ENCODE measurements at places on chromosomes 7 and 10.
A peak's percentile ranks its signal among the peaks of the same experiment; 100 is the strongest.

- DNase-seq: no peak
These were observed 23.2 kb downstream of the PTEN start for GRCh38 chr10:87886635-87887034.

GRCh38 chr7:13604178-13604577, 385.3 kb downstream of the ETV1 start:
- no peak for DNase-seq

- no peak for DNase-seq
These were observed 5.8 kb upstream of the PPP3CB start for GRCh38 chr10:73501651-73502050.

DNA sequence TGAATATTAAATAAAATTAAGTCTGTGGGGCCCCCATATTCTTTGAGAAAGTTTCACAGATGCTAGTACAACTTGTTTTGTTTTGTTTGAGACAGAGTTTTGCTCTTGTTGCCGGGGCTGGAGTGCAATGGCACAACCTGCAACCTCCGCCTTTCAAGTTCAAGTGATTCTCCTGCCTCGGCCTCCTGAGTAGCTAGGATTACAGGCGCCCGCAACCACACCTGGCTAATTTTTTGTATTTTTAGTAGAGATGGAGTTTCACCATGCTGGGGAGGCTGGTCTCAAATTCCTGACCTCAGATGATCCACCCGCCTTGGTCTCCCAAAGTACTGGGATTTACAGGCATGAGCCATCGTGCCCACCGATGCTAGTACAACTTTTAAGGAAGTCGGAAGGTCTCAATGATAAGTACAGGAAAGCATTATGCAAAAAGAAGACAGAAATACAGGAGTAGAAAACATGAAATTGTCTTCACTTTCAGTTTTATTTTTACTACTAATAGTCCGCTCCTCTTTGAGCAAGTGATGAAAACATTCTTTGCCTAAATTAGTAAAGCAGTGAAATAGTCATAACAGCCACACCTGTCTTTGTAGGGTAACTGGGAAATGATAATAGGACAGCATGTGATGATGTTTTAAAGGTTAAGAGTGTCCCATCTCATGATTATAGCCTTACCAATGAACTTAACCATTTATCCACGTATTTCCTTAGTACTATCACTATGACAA, 147.5 kb downstream of the SEMA3D start:
- DNase-seq: no peak

DNA sequence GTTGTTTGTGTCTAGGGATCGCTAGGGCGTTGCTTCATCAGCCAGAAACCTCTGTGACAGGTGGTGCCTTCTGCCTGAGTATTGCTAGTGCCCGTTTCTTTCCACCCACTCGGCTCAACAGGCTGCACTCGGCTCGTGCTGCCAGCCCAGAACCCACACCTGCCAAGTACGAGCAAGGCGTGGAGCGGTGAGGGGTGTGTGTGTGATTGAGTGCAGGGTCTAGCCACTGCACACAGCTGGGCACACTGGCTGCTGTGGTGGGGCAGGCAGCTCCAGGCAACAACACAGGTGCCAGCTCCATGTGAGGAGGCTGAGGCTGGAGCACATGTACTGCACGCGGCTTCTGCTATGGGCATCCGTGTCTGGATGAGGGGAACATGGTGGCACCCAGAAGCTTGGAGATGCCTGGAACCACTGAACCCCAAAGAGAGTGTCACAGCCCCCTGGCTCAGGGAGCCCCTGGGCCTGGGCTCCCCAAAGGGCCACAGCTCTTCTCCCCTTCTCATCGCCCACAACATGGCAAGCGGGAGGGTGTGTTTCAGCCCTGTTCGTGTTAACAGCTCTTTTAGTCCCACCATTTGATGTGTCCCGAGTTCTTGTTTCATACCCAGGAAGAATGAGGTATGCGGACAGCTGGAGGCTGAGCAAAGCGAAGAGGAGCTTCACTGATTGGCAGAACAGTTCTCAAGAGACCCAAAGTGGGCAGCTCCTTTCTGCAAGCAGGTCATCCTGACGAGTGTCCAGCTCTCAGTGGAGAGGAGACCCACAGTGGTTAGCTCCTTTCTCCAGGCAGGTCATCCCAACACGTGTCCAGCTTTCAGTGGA, 78.1 kb downstream of the HDAC9 start:
- DNase-seq: no peak

- DNase-seq: no peak
These were observed 167.4 kb upstream of the SVIL start for GRCh38 chr10:29802171-29802570.

- no peak for DNase-seq
These were observed 209.7 kb downstream of the SKIDA1 start for GRCh38 chr10:21315645-21316220.

DNA sequence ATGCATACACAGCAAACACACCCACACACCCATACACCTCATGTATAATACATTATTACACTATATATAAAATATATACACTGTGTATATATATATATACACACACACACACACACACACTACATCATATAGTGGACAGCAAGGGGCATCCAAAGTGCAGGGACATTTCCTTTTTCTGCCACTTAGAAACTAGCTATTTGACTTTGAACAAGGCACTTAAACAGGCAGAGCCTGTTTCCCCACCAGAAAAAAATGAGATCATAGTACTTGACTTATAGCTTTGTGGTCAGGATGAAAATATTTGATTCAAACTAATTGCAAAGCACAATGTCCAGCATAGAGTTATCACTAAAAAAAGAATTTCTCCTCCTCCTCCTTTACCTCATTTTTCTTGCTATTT, 254.3 kb upstream of the NPVF start:
- DNase-seq: no peak

DNA sequence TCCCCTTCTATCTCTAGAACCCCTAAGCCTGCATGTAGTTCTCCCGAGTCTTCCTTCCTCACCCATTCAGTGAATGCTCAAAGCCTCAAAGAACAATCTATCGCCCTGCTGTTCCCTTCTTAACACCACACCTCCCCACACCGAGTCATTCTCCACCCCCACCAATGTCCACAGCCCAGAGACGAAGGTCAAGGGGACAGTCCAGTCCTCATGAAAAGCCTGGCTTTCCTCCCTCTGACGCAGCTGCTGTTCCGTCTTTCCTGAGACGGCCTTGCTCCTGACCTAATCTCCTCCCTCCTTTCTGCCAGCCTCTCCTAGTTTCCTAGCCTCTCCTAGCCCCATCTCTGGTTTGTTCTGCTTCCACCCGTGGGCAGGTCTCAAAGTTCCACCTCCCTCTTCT, 9.2 kb downstream of the MOSPD3 start:
- no peak for DNase-seq

GRCh38 chr10:63675171-63675570, 154.0 kb downstream of the REEP3 start:
- no peak for DNase-seq

GRCh38 chr10:65149878-65150277, 1628.7 kb downstream of the REEP3 start:
- DNase-seq: no peak

DNA sequence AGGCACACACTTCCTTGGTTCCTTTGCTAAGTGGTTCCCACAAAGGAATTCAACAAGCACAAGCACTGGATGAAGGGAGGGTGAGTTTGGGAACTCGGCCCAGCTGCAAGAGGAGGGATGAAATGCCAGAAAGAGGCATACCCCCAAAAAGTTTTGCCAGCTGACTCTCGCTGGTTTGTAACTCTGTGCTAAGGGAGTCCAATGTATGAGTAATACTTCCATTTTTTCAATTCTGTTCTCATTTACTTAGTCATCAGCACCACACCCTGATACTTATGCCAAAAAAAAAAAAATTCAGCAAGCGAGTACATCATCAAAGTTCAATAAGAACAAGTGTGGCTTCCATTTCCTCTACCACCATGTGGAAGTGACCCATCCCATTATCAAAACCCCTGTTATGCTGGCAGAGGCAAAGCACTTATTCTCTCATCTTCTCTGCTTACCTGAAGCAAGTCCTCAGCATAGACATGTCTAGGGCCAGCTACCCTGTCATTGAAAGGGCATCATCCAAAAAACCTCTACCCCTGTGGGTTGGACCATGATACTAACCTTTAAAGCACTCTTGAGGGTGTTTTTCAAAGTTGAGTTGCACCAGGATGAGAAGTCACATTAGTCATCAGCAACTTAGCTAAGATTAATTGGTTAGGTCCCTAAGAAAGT, 6.9 kb upstream of the HYCC1 start:
- DNase-seq: no peak

- DNase-seq: no peak
These were observed 66.5 kb upstream of the INPP5A start for GRCh38 chr10:132471125-132471451.

DNA sequence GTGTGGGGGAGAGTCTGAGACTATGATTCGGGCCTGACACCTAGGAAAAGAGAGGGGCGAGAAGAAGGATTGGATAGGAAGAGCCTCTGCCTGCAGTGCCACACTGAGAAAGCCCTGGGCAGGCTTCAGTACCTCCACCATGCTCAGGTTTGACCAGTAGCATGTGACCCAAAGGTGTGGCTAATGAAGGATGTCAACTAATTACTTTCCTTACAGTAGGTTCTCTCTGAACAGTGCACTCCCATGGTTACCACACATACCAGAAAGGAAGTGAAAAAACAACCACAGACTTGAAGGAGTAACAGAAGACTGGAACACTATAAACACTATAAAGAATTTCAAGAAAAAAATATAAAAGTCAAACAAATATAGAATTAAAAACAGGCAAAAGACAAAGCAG, 46.2 kb downstream of the SEM1 start:
- no peak for DNase-seq

GRCh38 chr7:44281811-44282600, 43.4 kb downstream of the CAMK2B start:
- DNase-seq: no peak

- DNase-seq: no peak
These were observed 92.6 kb downstream of the RGS10 start for GRCh38 chr10:119449760-119450461.

DNA sequence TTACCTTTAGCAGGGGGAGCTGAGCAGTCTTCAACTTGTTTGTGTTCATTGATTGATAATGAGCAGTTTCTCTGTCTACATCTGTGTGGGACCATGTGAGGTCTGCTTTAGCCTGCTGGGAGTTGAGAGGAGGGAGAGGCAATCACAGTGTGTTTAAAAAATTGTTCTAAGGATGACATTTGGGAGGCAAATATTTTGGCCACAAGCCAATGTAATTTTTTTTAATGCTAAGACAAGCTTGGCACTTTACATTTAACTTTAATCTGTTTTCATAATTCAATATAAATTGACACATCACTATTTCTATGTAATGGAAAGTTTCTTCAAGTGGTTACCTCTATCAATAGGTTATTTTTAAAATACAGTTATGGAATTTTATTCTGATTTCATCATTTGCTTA, 55.9 kb upstream of the SEMA3A start:
- DNase-seq: no peak

DNA sequence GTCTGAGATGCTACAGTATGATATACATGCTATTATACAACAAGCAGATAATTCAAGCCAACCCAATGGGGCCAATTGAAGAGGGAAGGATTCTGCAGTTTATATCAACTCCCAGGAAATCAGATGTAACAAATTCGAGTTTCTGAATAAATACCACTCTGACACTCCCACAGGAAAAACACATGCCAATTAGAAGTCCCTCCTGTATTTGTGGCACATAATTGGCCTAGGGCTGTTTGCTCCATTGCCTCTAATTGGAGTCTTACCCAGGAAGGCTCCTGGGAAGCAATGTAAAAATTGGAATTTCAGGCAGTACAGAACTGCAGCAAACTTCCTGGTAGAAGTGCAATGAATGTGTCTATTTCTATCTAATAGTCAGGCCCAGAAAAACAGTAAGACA, 4.7 kb downstream of the PPA1 start:
- DNase-seq: no peak

GRCh38 chr7:26061678-26062603, 90.1 kb upstream of the NFE2L3 start:
- DNase-seq: peak; percentile 96

GRCh38 chr10:88182601-88182930, 319.1 kb downstream of the PTEN start:
- no peak for DNase-seq

- DNase-seq: no peak
These were observed 10.9 kb downstream of the TECPR1 start for GRCh38 chr7:98240961-98241673.

DNA sequence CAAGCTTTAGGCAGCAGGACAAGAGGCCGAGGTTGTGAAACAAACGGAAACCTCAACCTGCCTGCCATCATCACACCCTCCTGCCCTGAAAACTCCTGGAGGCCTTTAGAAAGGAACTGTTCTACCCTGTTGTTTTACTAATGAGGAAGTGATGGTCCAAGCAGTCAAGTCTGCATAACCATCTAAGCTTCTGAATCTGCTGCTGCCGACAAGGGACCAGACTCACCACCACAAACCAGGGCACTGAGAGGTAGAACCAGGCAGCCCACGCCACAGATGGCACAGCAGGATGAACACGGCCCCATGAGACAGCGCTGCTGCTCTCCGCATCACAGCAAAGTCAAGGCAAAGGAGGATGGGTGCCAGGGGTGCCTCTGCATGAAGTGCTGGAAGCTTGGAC, 209.4 kb downstream of the CELF2 start:
- no peak for DNase-seq

- no peak for DNase-seq
These were observed 35.0 kb upstream of the ZNF32 start for GRCh38 chr10:43683451-43684291.

DNA sequence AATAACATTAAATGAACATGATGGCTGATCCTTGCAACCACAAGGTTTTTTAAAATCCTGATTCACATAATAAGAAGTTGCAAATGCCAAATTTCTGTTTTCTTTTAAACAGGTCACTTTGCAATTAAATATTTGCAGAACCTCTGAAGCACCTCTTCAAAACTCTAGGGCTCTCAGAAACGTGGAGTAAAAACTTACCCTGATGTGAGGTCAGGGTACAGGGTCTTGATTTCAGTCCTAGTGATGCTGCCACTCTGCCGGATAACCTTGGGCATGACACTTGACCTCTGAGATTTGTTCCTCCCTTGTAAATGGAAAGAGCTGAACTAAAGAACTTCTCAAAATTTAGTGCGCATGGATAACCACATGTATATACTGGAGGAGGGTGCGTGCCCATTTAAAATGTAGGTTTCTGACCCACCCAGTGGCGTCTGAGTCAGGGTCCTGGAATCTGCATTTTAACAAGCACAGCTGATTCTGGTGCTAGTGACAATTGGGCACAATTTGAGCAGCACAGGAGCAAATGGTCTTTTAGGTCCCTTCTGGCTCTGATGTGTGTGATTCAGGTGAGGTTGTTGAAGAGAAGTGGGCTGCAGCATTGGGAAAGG, 35.5 kb upstream of the TNPO3 start:
- DNase-seq: no peak

DNA sequence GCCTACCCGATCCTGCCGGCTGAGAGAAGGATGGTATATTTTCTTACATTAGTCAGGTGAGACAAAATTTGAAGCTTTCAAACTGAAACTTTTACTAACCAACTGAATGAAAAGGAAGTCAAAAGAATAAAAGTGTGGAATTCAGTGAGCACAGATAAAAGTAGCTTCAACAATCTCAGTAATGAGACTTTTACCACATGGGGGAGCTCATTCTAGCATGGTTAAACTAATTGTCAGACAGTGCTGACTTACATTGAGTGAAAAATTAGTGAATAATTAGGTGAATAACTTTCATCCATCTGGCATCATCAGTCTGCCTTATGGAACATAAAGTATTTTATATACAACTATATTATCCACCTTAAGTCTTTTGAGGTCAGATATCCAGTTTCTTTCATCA, 8.4 kb downstream of the FAM237B start:
- no peak for DNase-seq

All from NCI-H748 treated with DMSO at 0.1 percent for 48 hours (cell line).